ENCODE measurements at places on chromosomes 16 and 17. TPM values are rescaled to one million over a fixed set of nuclear protein-coding genes. Genes with fewer than 3 reads are reported as not detected.

SGCA gene
- total RNA-seq: 2.7 TPM

MARVELD3 gene
- 0.51 TPM for total RNA-seq

IL34 gene
- total RNA-seq: 0.74 TPM

ABCC3 gene
- total RNA-seq: 122 TPM

METRNL gene
- total RNA-seq: 25.1 TPM

C16orf95 gene
- total RNA-seq: 3.8 TPM

HAP1 gene
- total RNA-seq: 1.1 TPM

UNC119 gene
- total RNA-seq: 31.2 TPM

PLCD3 gene
- 204 TPM for total RNA-seq

KRTAP17-1 gene
- total RNA-seq: not detected

PPP1R27 gene
- 0.22 TPM for total RNA-seq

EPN3 gene
- 0.17 TPM for total RNA-seq

DDX5 gene
- 639 TPM for total RNA-seq

SAMD14 gene
- total RNA-seq: 0.24 TPM

PABPN1L gene
- not detected for total RNA-seq

HS3ST3A1 gene
- total RNA-seq: 0.34 TPM

CMTM1 gene
- total RNA-seq: 1.8 TPM

DOC2B gene
- 0.54 TPM for total RNA-seq

ZNF48 gene
- total RNA-seq: 11.9 TPM

IGSF6 gene
- total RNA-seq: not detected

SLC25A10 gene
- total RNA-seq: 36.4 TPM

ENPP7 gene
- total RNA-seq: not detected

NPIPB9 gene
- total RNA-seq: 1.8 TPM

GNG13 gene
- not detected for total RNA-seq

TP53TG3 gene
- 0.47 TPM for total RNA-seq

ACE gene
- total RNA-seq: 0.37 TPM

MILR1 gene
- total RNA-seq: 1.9 TPM

ANKRD40CL gene
- not detected for total RNA-seq

PRSS21 gene
- total RNA-seq: 0.39 TPM

ARMC5 gene
- 12.2 TPM for total RNA-seq

CCL1 gene
- not detected for total RNA-seq

HCRT gene
- total RNA-seq: not detected

PGP gene
- 32.8 TPM for total RNA-seq

NXN gene
- 25.8 TPM for total RNA-seq

CA7 gene
- total RNA-seq: not detected

PMP22 gene
- total RNA-seq: 323 TPM

CA4 gene
- not detected for total RNA-seq

AGRP gene
- total RNA-seq: not detected

CLEC10A gene
- not detected for total RNA-seq

KRT39 gene
- not detected for total RNA-seq

KRTAP9-2 gene
- not detected for total RNA-seq

C16orf96 gene
- not detected for total RNA-seq

ABCA10 gene
- 0.22 TPM for total RNA-seq

MYLK3 gene
- total RNA-seq: 0.19 TPM

MT1M gene
- total RNA-seq: not detected

ZG16B gene
- 0.46 TPM for total RNA-seq

PIEZO1 gene
- total RNA-seq: 140 TPM

KRT33B gene
- total RNA-seq: 0.28 TPM

HOXB4 gene
- total RNA-seq: 0.08 TPM

STX1B gene
- 1.8 TPM for total RNA-seq

FADS6 gene
- total RNA-seq: not detected
